ENCODE measurements at places on chromosomes 7 and 10.

DNA sequence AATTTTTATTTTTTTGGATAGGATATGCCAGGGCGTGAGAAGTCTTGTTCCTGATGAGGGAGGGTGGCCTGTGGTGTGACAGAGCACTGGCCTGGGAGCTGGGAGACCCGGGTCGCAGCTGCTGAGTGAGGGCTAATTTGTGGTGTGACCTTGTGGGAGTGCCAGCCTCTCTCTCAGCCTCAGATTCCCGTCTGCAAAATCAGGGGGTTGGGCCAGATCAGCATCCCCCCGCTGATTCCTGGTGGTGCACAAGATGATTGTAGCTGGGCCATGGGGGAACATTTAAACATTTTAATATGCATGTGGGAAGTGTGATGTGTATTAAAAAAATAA lies 14.9 kb downstream of the TSPAN15 start:
- DNase-seq: no peak

- no peak for DNase-seq
Observed at GRCh38 chr7:24975644-24976260, 4.2 kb downstream of the OSBPL3 start.

DNA sequence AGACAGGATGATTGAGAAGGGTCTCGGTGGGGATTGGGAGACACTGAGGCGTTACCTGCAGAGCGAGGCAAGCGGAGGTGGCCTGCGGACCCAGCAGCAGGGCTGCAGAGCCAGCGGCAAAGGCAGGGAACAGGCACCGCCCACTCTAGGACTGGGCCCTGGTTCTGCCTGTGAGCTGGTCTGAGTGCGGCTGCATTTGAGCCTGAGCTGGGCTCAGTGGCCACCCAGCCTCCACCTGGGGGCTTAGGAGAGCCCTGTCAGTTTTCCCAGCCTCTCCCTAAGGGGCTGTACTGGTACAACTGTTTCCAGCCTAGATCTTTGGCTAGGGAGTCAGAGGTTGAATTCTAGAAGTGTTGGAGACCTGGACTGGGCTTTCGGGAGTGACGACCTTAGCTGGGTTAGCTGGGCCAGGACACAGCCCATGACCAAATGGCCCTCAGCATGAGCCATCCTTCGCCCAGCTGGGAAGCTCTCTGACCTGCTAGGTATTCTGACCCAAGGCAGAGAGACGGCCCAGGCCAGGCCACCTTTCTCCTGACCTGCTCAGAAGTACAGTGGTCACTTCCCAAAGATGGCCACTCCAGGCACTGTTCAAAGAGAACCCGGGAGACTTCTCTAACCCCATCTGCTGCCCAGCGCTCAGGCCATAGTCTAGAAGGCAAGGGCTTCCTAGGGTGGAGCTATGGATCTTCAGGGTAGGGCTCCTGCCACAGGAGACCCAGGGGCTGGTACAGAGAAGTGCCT lies 64.9 kb downstream of the PAX2 start:
- DNase-seq: no peak

DNA sequence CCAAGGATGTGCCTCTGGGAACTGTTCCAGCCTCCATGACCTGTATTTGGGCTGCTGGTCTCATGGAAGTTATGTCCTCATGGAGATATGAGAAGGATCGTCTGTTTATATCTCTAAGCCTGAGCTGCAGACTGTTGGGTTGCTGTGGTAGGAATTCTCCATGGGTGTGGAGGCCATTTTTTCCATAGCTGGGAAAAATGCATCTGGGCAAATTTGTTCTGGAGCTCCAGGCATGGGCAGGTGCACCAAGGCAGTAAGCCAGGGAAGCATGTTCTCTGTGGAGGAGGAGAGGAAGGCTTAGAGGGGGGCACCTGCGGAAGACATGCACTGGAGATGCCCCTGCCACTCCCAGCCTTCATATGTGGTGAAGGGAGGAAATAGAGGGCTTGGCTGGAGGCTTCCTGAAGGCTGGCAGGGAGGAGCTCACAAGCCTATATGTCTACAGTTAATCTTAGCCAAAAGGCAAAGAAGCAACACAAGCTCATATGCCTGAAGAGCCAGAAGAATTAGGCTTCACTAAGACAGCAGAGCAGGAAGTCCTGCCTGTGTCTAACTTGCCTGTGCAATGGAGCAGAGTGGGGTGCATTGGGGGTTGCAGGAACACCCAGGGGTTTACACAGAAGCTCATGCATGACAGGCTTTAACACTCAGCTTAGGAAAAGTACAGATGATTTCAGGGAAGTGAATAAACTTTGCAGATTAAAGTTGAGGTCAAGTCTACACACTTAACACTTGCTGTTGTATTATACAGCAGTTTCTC lies 35.1 kb upstream of the CXCL12 start:
- no peak for DNase-seq

- no peak for DNase-seq
Observed at GRCh38 chr7:106392590-106392989, 107.8 kb upstream of the NAMPT start.

DNA sequence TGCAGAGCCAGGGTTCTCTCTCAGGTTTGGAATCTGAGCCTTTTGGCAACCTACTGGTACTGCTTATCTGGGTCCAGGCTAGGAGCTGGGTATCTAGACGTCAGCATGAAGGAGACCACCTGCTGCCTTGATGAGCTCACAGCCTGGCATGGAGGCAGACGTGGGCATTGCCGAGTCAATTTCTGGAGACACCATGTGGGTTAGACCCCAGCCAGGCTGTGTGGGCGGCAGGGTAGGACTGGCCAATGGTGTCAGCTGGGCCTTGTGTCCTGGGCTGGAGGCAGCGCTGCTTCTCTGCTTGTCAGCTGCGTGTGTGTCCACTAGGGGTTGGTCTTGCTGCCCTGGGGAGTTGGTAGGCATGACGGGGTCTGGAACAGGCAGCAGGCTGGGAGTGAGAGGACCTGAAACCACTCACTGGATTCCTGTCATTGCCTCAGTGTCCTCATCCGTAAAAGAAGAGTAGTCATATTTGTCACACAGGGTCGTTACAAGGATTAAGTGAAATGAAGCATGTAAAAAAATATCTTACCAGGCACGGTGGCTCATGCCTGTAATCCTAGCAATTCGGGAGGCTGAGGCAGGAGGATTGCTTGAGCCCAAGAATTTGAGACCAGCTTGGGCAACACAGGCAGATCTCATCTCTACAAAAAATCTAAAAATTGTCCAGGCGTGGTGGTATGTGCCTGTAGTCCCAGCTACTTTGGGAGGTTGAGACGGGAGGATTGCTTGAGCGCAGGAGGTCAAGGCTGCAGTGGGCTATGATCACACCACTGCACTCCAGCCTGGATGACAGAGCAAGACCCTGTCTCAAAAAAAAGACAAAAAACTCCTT lies 31.7 kb upstream of the ANKRD2 start:
- DNase-seq: no peak

DNA sequence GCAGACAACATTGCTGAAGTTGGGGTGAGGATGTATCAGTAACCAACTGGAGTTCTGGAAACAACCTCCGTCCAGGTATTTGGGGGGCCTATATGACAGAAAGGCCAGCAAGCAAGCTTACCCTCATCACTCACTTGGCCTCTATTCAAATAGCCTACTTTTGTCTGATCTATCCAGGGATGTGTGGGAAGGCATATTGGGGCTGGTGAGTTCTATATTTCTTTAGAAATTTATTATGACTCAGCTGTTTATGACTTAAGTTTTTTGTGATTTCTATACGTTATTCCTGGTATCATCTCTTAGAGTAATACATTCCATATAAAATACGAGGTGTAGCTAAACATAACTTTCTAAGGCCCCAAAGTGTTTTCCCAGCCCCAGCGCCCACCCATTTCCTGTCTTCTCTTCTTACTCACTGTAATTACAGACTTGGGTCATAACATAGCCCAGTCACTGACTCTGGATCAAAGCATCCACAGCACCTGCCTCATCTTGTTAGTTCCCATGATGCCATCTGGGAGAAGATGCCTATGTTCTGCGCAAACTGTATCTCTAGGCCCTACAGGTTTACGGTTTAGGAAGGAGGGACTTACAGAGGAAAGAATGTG lies 18.1 kb downstream of the GARS1 start:
- DNase-seq: no peak

GRCh38 chr10:118534136-118534535 lies 61.3 kb downstream of the PRLHR start:
- DNase-seq: no peak

- peak; percentile 88 for DNase-seq
Observed at GRCh38 chr7:135253851-135254771, 20.5 kb downstream of the STRA8 start.

DNA sequence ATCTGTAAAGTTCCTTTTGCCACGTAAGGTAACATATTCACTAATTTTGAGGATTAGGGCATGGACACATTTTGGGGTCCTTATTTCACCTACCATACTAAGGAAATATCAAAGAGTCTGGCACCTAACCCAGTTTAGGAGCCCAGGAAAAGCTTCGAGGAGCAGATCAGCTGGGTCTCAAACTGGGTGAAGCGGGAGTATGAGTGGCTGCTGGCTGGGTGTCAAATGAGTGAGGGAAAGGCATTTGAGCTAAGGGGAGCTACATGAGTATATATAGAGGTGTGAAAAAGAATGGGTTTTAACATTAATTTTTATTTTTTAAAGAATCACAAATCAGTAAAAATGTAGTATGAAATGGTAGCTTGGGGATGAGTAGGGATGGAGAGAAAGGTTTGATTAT lies 71.3 kb downstream of the MCU start:
- no peak for DNase-seq

DNA sequence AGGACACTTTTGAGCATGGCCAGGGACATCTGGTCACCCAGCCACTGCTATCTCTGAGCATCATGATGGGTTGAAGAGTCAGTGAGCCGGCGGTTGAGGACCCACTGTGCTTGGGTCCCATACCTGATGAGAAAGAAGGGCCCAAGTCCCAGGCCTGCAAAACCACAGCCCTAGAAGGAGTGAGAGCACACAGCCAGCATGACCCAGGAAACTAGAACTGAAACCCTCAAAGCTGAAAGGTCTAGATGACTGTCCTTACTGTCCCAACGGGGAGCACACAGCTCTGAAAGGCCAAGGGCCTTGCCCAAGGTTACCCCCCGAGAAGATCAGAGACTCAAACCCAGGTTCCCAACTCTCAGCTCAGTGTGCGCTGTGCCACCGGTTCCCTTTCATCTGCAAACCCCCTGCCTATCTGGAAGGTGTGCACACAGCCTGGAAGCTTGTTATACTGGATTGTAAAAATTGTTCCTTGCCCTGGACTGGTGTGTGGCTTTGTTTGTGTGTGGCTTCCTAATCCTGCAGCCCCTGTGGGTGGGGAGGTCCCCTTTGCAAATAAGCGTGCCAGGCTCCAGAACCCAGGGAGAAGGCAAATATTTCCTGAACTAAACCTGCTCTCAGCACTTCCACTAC lies 22.6 kb upstream of the PSAP start:
- no peak for DNase-seq

- no peak for DNase-seq
Observed at GRCh38 chr10:96352582-96352981, 6.2 kb downstream of the OPALIN start.

DNA sequence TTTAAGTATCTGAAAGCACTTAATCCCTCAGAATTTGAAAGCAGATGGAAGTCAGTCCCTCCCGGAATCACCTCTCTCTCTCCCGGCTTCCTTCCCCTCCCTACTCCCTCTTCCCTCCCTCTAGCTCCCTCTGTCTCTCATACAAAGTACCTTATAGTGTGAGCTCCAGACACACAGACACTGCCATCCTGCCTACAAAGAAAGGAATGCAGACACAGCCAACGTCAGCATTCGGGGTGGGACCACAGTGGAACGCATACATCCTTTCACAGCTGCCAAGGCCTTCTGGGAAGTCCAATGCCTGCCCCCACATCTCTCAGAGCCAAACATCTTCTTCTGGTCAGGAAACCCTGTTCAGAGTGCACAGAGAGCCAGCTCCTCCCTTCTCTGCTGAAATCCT lies 9.3 kb downstream of the NOD1 start:
- peak; percentile 87 for DNase-seq
